Hypothalamus (tissue), 51 donors: ENCODE measurements at places on chromosomes 16 and 17.

DNA sequence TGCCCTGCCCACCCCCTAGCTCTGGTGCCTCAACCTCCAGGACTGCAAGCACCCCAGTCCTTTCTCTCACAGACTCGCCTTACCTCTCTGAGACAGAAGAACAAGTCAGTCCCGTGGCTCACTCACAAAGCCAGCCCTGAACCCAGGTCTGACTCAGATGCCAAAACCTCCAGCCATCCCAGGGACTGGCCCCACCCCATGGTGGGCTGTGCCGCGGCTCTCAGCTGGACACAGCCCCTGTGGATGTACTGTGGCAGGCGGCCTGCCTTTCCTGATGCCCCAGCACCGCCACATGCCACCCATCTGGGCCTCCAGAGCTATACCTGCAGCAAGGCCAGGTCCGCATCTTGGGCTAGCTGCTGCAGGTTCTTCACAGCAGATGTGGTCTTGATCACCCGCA, 19.8 kb downstream of the MPG start:
- no peak for DNase-seq

GRCh38 chr17:44911133-44912001, 3.9 kb downstream of the GFAP start:
- peak; percentile 47 for DNase-seq

GRCh38 chr17:59439262-59439661, 107.8 kb downstream of the YPEL2 start:
- no peak for DNase-seq

DNA sequence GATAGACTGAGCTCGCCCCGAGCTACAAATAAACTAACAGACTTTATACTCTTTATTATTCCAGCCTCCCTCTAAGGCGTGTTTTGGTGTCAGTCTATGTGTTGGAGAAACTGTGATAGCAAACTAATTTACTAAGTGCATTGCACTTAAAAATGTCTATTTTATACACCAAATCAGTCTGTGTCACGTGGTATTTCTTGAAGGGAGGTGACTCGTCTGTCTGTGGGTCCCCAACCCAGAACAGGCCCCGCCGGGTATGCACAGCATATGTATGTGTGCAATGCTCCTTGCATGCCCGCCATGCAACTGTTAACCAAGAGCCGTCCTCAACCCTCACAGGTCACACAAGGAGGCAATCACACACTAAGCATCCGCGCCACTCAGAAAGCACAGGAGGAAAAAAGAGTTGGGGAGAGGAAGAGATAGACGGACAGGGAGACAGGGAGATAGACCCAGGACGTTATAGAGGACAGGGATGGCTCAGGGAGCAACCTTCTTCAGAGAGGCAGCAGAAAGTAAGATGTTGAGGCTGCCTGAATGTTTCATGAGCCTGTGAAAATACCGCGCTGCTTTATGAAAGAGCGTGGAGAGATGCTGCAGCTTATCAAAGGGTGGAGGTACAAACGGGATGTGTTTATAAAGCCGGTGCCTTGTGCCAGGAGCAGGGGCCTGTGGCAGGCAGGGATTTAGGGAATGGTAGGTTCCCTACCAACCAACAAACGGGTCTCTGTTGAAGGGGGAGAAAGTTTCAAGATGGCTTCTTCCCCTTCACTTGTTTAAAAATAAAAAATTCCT, 4.2 kb downstream of the RBFOX3 start:
- DNase-seq: no peak

DNA sequence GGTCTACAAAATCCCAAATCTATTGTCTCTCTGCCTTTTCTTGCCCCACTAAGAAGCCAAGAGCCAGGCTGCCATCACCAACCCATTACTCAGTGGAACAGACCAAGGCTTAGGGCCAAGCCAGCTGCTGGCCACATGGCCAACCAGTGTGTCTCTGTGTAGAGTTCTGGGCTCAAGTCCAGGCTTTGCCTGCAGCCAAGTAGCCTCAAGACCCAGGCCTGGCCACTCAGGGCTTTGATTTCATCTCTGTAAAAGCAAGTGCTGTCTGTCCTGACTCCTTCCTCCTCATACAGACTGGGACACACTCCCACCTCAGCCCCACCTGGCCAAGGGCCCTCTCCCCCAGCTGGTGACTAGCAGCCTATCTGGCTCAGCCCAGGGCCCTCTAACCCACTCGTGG, 14.6 kb downstream of the SREBF1 start:
- no peak for DNase-seq

GRCh38 chr16:88772871-88773811, 11.9 kb downstream of the PIEZO1 start:
- DNase-seq: no peak

- no peak for DNase-seq
These were observed 42.9 kb upstream of the CDRT4 start for GRCh38 chr17:15510361-15510760.

DNA sequence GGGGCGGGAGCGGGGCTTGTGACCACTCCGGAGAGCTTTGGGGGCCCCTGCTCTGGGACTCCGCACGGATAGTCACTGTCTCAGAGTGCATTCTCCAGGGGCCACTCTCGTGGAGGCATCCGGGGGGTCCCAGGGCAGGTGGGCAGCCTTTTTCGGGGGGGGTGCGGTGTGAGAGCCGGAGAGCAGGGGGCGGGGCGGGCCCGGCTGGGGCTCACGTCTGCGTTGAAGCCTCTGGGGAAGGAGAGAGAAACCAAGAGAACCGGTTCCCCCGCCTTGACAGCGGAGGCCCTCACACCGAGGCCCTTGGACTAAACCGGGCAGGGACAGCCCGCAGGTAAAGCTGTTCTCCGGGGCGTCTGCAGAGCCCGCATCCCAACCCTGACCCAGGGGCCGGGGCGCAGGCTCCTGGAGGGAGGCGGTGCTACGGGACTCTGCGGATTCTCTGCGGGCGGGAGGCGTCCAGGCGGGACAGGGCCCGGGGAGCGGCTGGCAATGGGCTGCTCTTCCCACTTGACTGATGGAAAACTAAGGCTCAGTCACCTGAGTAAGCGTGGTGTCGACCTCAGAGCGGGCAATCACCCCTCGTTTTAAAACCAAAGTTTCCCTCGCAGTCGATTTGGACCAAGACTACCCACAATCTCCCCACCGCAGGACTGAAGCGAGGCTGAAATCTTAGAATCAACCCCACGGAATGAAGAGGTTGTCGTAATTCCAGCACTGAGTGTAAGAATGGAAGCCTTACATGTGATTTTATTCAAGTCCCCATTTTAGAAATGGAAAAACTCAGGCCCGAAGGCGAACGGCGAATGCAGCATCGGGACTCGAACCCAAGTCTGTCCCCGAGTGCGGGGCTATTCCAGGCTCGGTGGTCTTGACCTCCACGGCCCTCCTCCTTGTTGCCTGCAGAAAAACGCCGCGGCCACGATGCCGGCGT, 49.6 kb upstream of the AMZ2 start:
- no peak for DNase-seq

DNA sequence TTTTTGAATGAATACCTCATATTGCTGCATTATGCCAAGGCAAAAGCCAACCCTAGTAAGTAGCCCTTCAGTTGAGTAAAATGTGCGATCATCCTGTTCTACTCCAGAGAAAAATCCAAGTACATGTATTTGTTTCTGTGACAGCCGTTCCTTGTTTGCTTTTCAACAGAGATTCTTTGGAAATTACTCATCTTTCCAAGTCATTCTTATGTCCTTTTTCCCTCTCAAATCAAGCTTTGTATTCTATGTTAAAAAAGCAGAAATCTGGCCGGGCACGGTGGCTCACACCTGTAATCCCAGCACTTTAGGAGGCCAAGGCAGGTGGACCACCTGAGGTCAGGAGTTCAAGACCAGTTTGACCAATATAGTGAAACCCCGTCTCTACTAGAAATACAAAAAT, 112.9 kb upstream of the HAS3 start:
- DNase-seq: no peak
